ENCODE measurements at places on chromosomes 5 and 9. TPM values are rescaled to one million over a fixed set of nuclear protein-coding genes. Genes with fewer than 3 reads are reported as not detected.

Gene CAMK2A
- total RNA-seq = not detected

DNA sequence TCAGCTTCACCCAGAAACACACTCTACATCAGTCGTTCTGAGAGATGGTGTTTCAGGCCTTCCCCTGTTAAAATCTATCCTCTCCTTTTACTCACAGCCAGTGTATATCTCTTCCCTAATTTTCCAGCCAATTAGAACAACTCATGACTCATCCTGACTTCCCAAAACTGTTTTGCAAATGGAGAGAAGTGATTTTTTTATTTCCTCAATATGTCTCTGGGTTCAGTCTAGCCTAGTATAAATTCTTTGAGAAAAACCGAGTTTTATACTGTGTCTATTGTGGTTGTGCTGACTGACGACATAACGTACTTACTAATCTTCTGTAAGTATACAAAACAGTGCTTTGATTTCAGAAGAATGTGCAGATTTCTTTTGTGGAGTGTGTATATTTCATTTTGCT, 28.4 kb upstream of the CAST start:
- H3K27me3 ChIP-seq = no peaks in the 10 kb centered on the region
- H3K4me3 ChIP-seq = no peak overlapping the region
- H3K4me1 ChIP-seq = no peaks in the 10 kb centered on the region
- no peaks in the 10 kb centered on the region for H3K36me3 ChIP-seq
- H3K27ac ChIP-seq = no peak overlapping the region

GRCh38 chr5:144002876-144003275, 167.6 kb downstream of the YIPF5 start:
- peaks cover 2% of the 10 kb centered on the region for H3K27me3 ChIP-seq
- DNase-seq = no peak
- H3K36me3 ChIP-seq = no peaks in the 10 kb centered on the region
- H3K4me3 ChIP-seq = no peak overlapping the region

DNA sequence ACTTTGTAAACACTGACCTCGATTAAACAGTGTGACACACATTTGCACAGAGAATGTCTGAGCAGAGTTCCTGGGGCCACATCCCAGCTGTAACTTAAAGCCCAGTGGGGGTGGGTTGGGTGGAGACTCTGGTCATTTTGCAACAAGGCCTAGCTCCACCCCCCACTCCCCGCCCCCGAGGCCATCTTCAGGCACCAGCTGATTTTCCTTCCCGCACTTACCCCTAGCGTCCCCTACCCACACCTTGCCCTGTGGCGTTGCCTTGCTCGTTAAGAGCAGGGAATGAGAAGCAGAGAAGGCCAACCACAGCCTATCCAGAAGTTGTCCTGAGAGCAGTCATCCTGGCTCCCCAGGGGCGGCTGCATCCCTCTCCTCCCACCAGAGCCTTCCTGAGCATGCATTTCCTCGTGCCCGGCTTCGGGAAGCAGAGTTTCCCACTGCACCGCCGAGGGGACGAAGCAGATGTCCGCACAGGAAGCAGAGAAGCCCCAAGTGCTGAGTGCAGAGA, 101.7 kb upstream of the SARDH start:
- no peaks in the 10 kb centered on the region for H3K36me3 ChIP-seq
- H3K27ac ChIP-seq = no peak overlapping the region
- no peaks in the 10 kb centered on the region for H3K4me1 ChIP-seq
- no peak for DNase-seq

DNA sequence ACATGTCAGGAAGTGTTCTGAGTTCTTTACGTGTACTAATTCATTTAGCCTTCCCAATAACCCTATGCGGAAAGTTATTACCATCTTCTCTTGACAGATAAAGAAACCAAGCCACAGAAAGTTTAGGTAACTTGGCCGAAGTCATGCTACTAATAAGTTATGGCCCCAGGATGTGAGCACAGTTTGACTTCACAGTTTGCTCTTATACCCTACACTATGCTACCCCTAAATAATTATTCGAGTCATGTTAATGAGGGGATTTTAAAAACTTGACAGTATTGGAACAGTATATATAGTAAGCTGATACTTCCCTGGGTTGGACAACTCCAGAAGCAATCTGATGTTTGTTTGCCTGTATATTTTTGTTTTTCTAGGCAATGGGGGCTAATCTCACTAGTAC, 29.4 kb upstream of the PDCD1LG2 start:
- H3K4me1 ChIP-seq = peaks cover 10% of the 10 kb centered on the region
- DNase-seq = no peak
- H3K36me3 ChIP-seq = peaks cover 3% of the 10 kb centered on the region
- no peaks in the 10 kb centered on the region for H3K27me3 ChIP-seq

DNA sequence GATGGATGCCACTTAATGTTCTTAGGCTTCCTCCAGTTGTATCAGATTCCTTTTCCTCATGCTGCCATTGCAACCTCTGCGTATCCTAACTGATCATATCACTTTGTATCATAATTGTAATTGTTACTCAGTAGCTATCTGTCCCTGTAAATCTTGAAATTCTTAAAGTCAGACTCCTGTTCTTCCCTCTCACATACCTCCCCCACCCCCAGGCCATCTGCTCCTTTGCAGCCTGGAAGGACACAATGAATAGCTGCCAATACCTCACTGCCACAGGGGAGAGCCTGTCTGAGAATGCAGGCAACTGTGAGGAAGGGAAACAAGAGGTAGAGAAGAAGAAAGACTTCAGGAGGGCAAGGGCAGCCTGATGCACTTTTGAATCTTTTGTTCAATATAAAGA, 228.5 kb downstream of the ENC1 start:
- H3K4me3 ChIP-seq = no peak overlapping the region
- no peaks in the 10 kb centered on the region for H3K36me3 ChIP-seq
- H3K27me3 ChIP-seq = peaks cover 15% of the 10 kb centered on the region
- DNase-seq = no peak
- no peaks in the 10 kb centered on the region for H3K4me1 ChIP-seq
- H3K27ac ChIP-seq = no peak overlapping the region

Gene PNPLA7
- 2.8 TPM for total RNA-seq

- no peaks in the 10 kb centered on the region for H3K36me3 ChIP-seq
- no peaks in the 10 kb centered on the region for H3K4me1 ChIP-seq
- no peak overlapping the region for H3K27ac ChIP-seq
Observed at GRCh38 chr5:96245140-96246091, 187.6 kb downstream of the PCSK1 start.
